ENCODE measurements at places on chromosomes 2 and 18.

GRCh38 chr2:15832849-15833680 lies 107.3 kb upstream of the MYCN start:
- DNase-seq = no peak

GRCh38 chr2:70855667-70856066 lies 20.1 kb upstream of the CD207 start:
- DNase-seq = no peak

GRCh38 chr2:207901829-207902228 lies 123.5 kb downstream of the PLEKHM3 start:
- no peak for DNase-seq

DNA sequence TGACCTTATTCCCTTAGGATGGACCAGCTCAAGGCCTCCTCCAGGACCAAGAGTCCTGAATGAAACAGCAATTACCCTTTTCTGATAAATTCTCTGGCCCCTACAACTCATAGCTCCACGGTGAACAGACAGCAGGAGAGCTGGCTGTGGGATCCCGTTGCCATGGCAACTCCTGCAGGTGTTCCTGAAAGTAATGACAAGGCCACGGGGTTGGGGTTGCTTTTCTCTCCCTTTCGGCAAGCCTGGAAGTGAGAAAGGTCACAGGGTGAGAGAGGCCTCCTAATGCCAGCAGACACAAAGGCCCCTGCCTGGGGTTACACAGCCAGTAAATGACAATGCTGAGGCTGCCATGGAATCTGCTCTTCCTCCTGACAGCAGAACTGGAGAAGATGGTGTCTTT lies 403.0 kb downstream of the NBAS start:
- DNase-seq = no peak

DNA sequence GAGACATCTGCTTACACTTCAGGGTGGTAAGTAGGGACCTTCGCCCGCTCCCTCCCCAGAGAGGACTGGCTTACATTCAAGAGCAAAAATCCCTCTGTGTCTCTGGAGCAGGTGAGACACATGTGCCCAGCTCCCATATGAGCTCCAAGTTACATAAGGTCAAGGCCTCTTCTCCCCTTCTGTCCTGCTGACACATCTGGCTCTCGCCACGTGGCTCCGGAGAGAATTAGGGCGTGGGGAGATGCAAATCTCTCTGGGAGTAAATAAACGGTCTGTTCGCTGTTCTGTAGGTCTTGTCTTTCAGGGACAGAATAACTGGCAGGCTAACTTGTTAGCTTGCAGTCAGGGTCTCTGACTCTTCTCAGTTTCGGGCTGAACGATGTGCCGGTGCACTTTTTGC lies 16.2 kb downstream of the MRO start:
- DNase-seq = no peak

DNA sequence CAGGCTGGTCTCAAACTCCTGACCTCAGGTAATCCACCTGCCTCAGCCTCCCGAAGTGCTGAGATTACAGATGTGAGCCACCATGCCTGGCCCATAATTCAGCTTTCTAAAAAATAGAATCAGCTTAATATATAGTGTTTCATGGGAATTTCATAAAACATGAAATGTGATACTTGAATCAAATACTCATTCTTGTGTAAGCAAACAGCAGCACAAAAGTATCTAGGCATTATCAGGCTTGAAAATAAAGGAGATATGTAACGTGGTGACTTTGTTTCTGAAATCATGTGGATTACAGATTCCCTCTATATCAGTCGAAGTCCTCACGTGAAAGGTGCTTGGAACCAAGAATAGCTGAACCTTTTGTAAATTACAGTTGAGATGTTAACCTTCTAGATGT lies 229.1 kb downstream of the FHOD3 start:
- no peak for DNase-seq

DNA sequence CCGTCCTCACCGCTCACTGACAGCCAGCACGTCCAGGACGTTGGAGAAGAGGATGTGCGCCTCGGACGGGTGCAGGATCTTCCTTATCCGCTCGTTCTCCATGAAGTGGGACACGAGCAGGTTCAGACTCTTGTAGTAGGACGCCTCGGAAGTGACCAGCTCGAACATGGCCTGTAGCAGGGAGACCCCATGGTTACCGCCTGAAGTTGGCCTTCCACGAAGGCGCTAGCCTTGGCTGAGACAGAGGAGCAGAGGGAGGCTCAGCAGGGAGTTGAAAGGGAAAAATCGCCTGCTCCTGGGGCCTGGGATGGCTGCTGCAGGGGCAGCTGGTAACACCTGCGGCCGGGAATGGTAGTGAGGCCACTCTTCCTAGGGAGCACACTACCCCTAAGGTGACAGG lies 24.7 kb downstream of the SNORC start:
- DNase-seq = no peak
